ENCODE measurements at places on chromosomes 3 and 15. TPM values are rescaled to one million over a fixed set of nuclear protein-coding genes. Genes with fewer than 3 reads are reported as not detected.

The CD86 gene
- total RNA-seq: under 0.01 TPM

The NR2F2 gene
- 13.7 TPM for total RNA-seq

The ERICH6 gene
- not detected for total RNA-seq

The RTP3 gene
- total RNA-seq: not detected

The APOD gene
- total RNA-seq: 7.8 TPM

The KBTBD13 gene
- not detected for total RNA-seq

The C3orf52 gene
- 3.8 TPM for total RNA-seq

The BMF gene
- 3.0 TPM for total RNA-seq

The SKOR1 gene
- 0.09 TPM for total RNA-seq

The METTL6 gene
- 24.5 TPM for total RNA-seq

The SLC25A20 gene
- 26.2 TPM for total RNA-seq

The EPHA3 gene
- total RNA-seq: 1.7 TPM

The LRTM1 gene
- total RNA-seq: not detected

The TRPM7 gene
- 32.9 TPM for total RNA-seq

The GRM7 gene
- total RNA-seq: 0.85 TPM

The MUC13 gene
- total RNA-seq: not detected

The CCR8 gene
- not detected for total RNA-seq

The KIAA1143 gene
- total RNA-seq: 16.0 TPM

The MNS1 gene
- 0.28 TPM for total RNA-seq

The LRRC31 gene
- not detected for total RNA-seq

The SNTN gene
- total RNA-seq: not detected

The ASB14 gene
- not detected for total RNA-seq

The SLC28A2 gene
- not detected for total RNA-seq
